ENCODE measurements at places on chromosomes 4 and X. TPM values are rescaled to one million over a fixed set of nuclear protein-coding genes. Genes with fewer than 3 reads are reported as not detected.

GRCh38 chr4:136012220-136012619, 1520.1 kb downstream of the PCDH18 start:
- no peak for DNase-seq

- DNase-seq = no peak
Observed at GRCh38 chrX:30939928-30940327, 50.9 kb upstream of the TAB3 start.

DNA sequence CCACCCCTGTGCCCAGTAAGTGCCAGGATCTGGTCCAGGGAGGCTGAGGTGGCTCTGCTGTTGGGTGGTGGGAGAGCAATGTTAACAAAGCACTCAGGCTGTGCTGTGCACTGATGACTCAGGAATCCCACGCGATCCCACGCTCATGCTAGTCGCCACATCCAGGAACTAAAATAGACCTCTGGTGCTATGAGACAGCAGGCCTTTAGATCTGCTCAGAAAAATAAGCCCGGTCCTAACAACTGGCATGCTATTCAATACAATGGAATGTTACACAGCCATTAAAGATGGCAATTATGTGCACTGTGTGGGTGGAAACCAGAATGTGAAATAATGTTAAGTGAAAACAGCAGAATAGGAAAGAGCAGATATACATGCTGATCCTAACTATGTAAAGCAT, 26.0 kb downstream of the ARL13A start:
- DNase-seq = no peak

- no peak for DNase-seq
Observed at GRCh38 chr4:108359986-108360681, 191.4 kb upstream of the LEF1 start.

- no peak for DNase-seq
Observed at GRCh38 chrX:145848448-145848847, 30.8 kb downstream of the SLITRK2 start.

DNA sequence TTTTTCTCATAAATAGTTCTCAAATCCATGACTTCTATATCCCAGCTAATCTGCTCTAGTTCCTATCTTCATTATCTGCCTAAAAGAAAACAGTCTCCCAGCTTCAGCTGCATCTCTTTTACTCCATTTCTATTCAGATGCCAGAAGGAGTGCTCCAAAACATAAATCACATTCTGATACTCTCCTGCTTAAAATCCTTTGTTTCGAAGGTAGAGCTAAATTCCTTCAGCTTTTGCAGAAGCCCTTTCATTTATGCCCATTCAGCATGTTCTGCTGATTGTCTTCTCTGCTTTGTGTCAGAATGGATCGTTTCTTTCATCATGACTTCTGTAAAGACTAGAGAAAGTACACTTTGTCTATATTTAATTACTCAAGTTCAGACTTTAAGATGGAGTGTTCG, 440.1 kb upstream of the SMIM31 start:
- DNase-seq = no peak

DNA sequence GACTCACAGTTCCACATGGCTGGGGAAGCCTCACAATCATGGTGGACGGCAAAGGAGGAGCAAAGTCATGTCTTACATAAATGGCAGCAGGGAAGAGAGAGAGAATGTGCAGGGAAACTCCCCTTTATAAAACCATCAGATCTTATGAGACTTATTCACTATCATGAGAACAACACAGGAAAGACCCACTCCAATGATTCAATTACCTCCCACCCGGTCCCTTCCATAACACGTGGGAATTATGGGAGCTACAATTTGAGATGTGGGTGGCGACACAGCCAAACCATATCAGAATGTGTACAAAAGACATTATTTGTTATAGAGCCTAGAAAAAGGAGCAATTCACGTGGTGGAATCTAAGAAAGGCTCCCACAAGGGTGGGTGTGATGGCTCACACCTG, 10.8 kb upstream of the HERC6 start:
- no peak for DNase-seq

DNA sequence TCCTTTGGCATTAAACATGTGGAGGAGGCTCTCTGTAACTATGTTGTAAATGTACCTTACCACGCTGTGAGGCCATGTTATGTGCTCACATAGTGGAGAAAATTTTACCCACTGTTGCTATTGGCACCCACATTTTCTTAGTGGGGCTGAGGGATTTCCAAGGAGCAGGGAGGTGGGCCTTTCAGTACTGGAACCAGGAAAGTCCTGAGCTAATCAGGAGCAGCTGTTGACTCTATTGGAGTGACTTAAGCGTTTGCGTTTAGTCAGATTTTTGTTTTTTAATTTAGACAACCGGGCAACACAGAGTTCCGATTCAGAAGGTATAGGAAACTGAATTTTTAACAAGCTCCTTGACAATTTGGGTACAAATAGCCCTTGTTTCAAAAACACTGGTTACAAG, 30.7 kb upstream of the WDR17 start:
- no peak for DNase-seq

DNA sequence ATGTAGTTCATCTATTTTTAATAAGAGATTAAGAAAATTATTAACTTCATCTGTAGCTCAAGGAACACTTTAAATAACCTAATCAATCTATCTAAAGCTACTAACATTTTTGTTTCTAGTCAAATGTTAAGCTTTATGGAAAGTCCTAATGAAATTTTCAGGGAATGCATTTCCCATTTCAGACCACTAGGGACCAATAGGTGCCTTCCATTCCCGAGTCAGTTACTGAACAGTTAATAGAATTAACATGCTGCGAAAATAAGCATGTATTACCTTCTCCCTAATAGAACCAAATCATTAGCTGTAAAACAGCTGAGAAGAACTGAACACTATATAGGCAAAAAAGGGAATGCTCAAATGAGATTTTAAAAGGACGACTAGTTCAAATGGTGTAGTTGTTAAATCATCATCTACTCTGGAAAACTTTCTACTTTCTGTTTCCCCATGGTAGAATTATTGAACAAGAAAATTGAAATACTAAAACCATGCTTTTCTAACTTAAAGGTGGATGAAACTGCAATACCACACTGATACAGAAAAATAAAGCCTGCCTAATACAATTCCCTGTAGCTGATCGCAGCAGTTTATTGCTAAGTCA, 22.5 kb downstream of the STX18 start:
- DNase-seq = no peak

GRCh38 chrX:49040376-49040955, 2.7 kb downstream of the TFE3 start:
- no peak for DNase-seq

- no peak for DNase-seq
Observed at GRCh38 chr4:141684785-141685184, 48.4 kb downstream of the IL15 start.

DNA sequence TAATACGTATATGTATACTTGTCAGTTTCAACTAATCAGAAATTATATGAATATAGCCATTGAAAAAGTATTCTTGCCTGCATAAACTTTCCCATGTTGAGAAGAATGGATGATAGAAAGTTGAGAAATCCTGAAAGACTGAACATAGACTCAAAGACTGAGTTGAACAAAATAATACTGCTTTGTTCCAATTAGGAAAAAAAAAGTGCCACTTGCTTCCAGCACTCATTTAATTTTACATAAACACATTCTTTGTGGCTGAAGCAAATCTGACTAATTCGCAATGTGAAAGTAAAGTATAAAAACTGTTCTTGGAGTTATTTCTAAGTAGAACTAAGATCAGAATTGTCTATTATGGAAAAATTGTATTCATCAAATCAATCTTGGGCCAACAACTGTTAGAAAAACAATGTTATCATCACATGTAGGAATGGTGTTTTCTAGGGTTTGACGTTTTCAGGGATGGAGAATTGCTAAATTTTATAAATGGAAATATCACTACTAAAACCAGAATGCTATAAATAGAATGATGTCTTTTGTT, 2334.6 kb downstream of the PCDH7 start:
- no peak for DNase-seq

DNA sequence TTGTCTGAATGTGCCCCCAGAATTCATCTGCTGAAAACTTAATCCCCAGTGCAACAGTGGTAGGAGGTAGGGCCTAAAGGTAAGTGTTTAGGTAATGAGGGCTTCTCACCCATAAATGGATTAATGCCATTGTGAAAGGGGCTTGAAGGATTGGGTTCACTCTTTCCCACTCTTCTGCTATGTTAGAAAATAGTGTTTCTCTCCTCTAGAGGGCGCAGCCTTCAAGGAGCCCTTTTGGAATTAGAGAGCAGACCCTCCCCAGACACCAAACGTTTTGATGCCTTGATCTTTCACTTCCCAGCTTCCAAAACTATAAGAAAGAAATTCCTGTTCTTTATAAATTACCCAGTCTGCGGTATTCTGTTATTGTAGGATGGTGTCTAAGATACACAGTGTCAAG, 706.4 kb downstream of the SMARCA1 start:
- DNase-seq = no peak

DNA sequence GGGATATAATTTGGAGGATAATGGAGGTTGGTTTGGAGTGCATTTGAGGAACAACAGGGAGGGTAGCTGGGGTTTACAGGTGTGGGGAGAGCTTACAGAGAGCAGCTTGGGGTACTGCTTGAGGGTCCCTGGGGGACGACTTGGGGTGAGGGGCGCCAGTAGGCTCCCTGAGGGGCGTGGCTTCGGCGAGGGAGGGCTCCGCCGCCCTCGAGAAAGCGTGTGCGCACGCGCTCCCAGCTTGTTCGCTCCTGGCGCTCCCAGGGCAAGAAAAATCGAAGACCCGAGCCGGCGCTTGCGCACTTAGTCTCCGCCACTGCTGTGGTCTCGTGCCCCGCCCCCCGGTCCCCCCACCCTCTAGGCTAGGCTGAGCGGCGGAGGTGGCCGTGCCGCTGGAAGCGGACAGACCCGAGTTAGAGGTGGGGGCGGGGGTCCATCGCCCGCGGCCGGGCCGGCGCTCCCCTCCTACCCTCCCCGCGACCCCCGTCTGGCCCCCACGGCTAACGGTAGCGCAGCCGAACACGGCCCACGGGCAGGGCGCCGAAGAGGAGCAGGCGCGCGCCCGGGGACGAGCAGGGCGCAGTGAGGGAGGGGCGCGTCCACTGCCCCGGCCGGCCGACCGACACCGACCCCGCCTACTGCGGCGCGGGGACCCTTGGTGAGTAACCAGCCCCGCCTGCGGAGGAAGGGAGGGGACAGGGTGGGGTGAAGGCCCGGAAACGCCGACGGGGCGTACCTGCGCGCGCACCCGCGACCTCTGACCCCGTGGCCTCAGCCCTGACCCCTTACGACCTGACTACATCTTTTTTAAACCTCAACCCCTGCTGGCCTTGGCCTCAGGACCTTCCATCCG, 5.4 kb upstream of the CCDC120 start:
- no peak for DNase-seq

PCDH7 gene
- 14.4 TPM for total RNA-seq

CDKL2 gene
- 0.16 TPM for total RNA-seq

FGF16 gene
- not detected for total RNA-seq

NKX6-1 gene
- total RNA-seq = 0.44 TPM

RAPGEF2 gene
- 51.5 TPM for total RNA-seq

GABRG1 gene
- under 0.01 TPM for total RNA-seq

ADH1A gene
- total RNA-seq = 2.3 TPM

UGT8 gene
- 14.9 TPM for total RNA-seq

CSAG2 gene
- total RNA-seq = not detected
